Urothelium cell line (cell line): ENCODE measurements at places on chromosomes 4 and X.

DNA sequence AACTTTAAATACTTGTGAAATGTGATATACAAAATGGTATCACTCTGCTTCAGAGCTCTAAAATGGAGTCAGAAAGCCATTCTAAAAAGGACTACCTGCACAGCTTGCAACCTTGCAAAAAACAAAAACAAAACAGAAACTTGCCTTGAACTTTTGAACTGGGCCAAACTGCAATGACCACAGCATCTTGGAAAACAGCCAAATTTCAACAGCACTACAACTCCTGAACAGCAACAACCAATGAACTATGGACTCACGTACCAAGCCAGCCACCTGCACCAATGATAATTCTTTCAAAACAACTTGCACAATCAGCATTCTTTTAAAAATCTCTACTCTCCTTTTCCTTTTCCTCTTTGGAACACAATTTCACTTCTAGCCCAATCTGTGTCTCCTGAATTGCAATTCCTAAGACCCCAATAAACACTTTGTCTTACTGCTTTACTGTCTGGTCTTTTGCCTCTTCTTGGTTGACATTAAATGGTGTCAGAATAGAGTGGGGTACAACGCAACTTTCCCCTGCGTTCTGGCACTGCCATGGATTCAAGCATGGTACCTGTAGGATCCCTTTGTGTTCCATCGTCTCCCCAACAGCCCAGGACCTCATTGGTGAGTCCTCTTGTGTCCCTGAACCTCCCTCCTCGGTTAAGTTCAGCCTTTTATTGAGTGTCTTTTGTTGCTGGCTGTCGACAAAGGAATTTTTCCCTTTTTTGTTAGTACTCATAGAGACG, 35.7 kb upstream of the FMR1 start:
- DNase-seq = no peak

- no peak for DNase-seq
These were observed at the start of gene CCKAR for GRCh38 chr4:26490111-26490959. Gene CCKAR, minus strand, starts transcription at chr4:26490484. Its CDS starts 217 bp downstream, at chr4:26490267.

- DNase-seq = no peak
These were observed 82.6 kb upstream of the MAOA start for GRCh38 chrX:43573441-43574015.

DNA sequence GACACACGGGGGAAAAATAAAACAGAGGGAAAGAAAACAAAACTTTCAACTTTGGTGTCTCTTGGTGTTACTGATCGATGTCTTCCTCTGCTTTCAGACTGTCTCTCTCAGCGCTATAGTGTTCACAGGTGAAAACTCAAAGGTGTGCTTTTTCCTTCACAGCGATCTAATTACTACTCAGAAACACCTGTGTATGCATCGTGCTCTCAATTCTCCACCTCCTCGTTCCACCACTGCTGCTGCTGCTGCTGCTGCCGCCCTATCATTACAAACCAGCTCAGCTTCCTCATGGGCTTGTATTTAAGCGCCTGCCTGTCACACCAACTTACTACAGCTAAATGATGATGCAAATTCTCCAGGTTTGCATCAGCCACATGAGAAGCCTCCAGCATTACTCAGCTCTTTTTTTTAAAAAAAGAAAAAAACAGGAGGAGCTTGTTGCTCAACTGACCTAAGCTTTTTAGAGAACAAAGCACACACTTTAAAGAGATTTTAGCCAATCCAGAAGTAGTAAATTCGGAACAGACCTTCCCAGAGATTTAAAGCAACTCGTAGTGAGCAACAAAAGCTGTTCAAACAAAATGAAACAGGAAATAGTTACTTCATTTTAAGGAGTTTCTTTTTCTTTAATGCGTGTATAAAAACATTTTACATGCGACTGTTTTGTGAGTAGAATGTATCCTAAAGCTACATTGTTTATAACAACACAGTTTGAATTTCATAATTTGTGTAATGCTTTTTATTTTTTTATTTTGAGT, at the start of gene SLC7A11:
Gene SLC7A11 (minus strand): TSS at position 274 of the 758 bp plus-strand sequence. CDS start 280 bp downstream, outside the sequence.
- DNase-seq = peak; percentile 56

- DNase-seq = no peak
These were observed 40.1 kb downstream of the SLC16A2 start for GRCh38 chrX:74461384-74461783.

- DNase-seq = peak; percentile 26
These were observed 175.3 kb downstream of the QDPR start for GRCh38 chr4:17336524-17336961.

- no peak for DNase-seq
These were observed 190.1 kb downstream of the SHROOM3 start for GRCh38 chr4:76624931-76625715.

GRCh38 chrX:13177921-13178566, 133.6 kb upstream of the FAM9C start:
- DNase-seq = no peak

GRCh38 chr4:38743866-38744265, 38.9 kb downstream of the TLR10 start:
- no peak for DNase-seq

- no peak for DNase-seq
These were observed 35.6 kb downstream of the BCLAF3 start for GRCh38 chrX:19955306-19955705.

DNA sequence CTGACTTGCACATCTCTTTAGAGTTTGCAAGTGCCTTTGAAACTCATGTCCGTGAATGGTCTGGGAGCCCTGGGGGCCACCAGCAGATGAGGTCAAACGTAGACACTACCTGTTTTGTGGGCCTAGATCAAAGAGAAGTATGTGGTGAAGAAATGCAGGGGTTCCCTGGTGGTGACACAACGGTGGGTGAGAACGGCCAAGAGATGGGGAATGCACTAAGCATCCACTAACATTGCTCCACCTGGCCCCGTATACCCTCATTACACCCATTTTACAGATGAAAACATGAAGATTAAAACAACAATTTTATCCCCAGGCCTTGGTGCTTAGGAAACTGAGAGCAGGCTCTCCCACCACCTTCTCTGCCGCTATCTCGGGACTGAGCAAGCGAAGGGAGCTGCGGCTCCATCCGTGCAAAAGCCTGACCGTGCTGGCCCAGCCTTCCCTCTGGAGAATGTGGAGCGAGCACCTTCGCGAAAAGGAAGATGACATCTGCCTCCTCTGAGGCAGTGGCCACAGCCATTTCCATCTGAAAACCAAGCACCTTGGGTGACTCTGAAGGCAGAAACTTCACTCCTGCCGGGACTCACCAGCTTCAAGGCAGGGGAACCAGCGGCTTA, 91.9 kb downstream of the EVC2 start:
- DNase-seq = no peak

DNA sequence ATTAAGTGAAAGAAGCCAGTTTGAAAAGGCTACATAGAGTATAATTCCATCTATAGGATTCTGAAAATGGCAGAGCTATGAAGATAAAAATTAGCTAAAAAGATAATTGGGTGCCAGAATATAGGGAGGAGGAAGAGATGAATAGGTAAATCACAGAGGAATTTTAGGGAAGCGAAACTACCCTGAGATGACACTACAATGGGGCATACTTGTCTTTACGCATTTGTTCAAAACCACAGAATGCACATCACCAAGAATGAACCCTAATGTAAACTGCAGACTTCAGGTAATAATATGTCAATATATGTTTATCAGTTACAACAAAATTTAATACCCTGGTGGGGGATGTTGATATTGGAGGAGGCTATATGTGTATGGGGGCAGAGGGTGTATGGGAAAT, 1342.9 kb downstream of the ADGRL3 start:
- no peak for DNase-seq

DNA sequence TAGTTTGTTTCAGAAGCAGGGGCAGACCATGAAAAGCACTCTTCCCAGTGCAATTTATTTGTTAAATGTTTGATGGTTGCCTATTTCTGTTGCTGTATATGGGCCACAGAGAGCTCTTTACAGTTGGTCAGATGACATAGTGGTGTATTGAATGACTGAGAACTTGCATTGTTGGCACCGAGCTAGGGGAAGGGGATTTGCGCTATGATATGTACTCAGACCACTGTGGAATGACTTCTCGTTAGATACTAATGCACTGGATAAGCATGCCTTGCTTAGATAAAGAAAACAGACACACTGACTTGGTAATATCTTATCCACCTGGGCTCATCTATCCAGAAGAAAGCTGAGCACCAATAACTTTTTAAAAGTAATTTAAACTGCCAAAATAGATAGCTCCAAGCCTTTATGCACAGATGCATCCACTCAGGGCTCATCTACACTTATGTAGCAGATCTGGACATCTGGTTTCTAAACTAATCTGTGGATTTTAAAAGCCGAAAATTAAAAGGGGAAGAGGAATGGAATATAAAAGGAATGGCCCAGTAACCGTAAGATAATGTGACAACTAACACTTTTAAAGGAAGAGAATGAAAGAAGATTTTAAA, 132.7 kb downstream of the GATB start:
- DNase-seq = no peak

DNA sequence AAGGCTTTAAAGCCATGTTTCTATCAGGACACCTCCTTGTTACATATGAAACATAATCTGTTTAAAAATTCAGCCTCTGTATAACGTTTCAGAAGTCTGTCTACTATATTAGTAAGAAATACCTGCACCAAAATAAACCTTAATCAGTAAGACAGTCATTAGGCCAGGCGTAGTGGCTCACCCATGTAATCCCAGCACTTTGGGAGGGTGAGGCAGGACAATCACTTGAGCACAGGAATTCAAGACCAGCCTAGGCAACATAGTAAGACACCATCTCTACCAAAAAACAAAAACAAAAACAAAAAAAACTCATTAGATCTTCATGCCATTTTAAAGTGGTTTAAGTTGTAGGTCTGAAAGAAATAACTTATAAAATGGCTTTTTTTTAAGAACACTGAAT, 107.5 kb upstream of the STIM2 start:
- no peak for DNase-seq

GRCh38 chr4:44538534-44538933, 89.9 kb upstream of the KCTD8 start:
- no peak for DNase-seq

DNA sequence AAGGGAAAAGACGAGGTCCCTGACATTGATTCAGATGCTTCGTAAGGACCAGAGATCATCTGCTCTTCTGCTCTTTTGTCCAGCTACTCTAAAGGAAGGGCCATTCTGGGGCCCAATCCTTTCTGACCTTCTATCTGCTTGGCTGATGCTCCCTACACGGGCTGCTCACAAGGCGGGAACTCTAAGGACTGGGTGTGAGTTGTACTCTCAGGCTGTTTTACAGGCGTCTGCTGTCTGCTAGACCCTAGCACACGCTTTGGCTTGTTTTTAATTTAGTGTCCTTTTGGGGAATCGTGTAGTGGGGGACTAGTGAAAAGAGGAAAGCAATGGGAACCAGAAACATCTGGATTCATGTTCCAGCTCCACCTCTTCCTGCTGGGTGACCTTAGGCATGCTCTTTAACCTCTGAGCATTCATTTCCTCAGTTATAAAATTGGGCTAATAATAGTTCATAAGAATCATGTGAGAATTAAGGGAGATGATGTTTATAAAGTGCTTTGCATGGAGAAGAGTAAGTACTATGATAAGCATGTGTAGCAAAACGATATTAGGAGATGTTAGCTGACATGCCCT, 53.1 kb downstream of the CASP3 start:
- no peak for DNase-seq

DNA sequence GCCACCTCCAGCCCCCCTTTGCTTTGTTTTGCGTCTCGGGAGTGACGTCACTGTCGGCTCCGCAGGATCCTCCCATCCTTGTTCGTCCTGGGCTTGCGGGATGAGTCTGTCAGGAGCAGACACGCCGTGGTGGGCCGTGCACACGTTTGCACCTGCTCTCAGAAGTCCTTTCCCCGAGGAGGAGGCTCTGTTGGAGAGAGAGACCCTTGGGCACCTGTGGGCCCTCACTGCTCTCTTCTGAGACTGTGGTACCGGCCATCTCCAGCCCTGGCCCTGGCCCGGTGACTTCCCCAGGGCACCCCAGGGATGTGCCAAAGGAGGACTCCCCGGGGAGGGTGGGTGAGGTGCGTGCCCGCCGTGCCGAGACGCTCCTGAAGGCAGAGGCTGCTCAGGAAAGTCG, 76.1 kb upstream of the PPP2R3B start:
- DNase-seq = no peak

DNA sequence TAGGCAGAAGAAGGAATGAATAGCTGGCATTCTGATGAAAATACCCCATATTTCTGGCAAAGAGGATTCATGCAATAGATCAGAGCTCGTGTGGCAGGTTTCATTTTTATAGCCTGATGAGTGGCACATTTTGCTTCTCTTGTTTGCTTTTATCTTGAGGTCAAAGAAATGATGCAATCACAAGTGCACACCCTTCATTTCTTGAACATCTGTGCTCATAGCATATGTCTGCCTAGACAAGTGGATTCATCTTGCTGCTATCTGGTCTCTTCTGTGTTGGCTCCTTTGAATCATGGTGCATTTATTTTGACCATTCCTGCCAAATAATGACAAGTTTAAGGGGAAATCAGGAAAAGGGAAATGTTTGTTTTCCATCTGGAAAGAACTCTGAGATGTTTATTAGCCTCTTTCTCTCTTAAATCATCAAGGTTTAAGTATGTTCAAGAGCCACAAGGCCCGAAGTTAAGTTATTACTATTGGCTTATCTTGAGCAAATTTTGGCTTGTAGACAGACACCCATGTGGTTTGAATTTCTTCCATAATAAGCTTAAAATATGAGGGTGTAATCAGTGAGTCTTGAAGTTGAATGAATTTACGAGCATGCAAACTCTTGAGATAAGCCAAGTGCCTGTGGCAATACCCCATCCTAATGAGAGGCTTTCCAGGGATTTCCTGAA, 59.3 kb upstream of the HS3ST1 start:
- no peak for DNase-seq

DNA sequence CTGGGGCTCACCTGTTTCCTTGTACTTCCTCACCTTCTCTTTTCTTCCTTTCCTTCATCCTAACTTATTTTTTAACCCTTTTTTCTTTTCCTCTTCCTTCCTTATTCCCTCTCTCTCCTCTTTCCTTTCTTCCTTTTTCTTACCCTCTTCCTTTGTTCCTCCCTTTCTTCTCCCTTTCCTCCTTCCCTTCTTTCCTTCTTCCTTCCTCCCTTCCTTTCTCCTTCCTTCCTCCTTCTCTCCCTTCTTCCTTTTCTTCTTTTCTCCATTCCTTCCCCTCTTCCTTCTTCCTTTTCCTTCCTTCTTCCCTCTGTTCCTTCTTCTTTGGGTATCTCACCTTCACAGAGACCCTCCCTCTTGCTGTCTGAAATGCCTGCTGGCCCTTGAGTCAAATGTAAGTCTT, 22.1 kb upstream of the CBR4 start:
- no peak for DNase-seq

GRCh38 chrX:135605906-135606305, 85.4 kb downstream of the INTS6L start:
- no peak for DNase-seq

DNA sequence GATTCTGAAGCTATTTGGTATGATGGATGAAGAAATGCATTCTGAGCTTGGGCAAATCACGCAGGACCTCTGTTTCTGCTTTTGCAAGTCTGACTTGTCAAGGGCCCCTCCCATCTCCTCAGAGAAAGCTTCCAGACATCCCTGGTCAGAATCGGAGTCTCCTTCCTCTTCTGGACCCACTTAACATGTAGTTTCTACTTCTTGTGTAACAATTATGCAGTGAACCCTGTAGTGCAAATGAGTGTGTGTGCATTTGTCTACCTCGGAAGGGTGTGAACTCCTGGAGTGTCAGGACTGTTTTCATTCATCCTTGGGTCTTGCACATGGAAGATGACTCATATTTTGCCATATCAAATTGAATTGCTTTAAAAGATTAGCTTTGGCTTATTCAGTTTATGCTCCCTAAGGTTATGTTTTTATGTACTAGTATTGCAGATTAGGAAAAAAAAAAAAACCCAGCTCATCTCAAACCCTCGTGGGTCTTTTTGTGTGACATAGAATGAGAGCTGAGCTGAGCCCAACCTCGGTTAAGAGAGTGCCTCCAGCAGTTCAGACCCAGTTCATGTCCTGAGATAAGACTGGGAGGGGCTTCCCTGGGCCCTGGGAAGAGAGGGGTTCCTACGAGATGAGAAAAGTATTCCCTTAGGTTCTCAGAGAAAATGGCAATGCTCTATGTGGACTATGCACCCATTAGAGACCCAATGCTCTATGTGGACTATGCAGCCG, 61.1 kb upstream of the RPL34 start:
- no peak for DNase-seq
